AG08395 (cell line): ENCODE measurements at places on chromosomes 7 and 10.

GRCh38 chr7:115491744-115492380 is 538.7 kb downstream of the TFEC start:
- DNase-seq: no peak

- no peak for DNase-seq
These were observed 8.3 kb upstream of the SLC18A3 start for GRCh38 chr10:49601857-49602256.

- DNase-seq: no peak
These were observed 36.7 kb upstream of the SFTPD start for GRCh38 chr10:79985481-79986072.

GRCh38 chr7:65812281-65812680 is 60.6 kb upstream of the VKORC1L1 start:
- DNase-seq: peak; percentile 3

DNA sequence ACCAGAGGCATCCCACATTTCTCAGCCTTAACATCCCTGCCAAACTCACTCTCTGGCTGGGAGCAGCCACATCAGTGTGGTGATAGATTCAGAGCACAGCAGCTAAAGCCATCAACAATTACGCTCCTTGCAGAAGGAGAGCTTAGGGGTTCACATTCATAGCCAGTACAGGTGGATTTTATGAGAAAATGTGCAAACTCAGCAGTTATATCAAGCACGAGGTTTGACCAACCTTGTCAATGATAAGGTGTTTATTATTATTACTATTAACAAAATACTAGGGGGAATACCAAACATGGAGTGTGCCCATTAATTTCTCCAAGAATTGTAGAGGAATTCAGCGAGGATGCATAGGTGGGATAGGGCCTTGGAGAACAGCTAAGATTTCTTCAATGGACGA is 362.3 kb downstream of the WDR11 start:
- DNase-seq: no peak

DNA sequence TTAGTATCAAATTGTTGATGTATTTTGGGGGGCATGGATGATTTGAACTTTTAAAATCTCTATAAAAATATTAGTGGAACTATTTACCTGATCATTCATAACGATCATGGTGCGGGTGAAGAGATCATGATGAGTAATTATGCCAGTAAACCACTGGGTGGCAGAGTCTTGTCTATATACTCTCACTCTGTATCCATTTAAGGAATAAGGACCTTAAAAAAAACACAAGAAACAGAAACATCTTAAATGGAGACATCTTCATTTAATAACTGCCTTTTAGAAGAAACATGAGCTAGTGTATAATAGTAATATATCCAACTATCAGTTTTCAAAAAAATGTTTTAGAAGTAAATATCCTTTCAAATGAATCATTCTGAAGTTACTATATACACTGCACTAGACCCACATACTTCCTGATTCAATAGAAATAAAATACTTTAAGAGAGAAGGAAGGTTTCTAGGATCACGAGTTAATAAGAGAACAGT is 84.0 kb downstream of the NRBF2 start:
- peak; percentile 35 for DNase-seq

DNA sequence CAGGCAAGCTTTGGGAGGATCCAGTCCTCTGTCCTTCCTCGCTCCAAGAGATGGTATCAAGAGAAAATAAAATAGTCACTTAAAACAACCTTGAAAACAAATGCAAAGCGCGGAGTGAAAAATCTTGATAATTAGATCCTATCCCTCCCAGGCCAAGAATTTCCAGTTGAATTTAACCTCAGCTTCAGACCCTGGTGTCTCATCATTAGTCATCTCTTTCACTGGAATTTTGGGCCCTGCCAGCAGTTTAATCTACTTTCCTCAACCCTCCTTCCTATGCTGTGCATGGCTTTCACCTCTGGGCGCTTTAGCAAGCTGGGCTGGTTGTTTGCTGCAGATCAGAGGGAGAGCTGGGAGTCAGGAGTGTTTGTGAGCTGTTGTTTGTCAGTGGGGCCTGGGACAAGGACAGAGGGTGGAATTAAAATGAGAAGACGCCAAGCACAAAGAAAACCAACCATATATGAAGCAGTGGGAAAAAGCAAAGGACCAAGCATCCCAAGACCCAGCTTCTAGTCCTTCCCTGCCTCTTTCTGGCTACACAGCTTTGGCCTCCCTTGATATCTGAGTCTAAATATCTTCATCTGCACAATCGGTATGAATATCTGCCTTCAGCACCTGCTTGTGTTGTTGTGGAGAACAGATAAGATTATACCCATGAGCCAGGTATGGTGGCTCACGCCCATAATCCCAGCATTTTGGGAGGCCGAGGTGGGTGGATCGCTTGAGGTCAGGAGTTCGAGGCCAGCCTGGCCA is 13.5 kb downstream of the MYOF start:
- DNase-seq: peak; percentile 88

DNA sequence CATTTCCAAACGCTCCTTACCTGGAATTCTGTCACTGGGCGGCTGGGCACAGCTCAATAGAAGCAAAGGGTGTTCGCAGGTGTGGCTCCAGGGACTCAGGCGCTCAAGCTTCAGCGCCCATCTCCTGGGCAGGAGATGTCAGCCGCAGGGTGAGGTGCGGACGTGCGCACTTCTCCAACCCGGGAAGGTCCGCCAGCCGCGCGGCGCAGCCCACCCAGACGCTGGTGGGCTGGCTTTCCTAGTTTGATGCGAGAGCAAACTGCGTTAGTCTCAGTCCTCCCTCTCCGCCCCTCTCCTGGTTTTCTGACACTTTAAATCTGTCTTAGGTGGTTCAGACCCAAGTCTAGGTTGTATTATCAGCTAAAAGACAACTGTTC is 267 bp downstream of the CALCR start:
- no peak for DNase-seq

GRCh38 chr10:9800571-9800970 is 1217.1 kb upstream of the CELF2 start:
- DNase-seq: no peak

GRCh38 chr7:106717955-106718871 is 57.3 kb upstream of the CCDC71L start:
- peak; percentile 91 for DNase-seq

GRCh38 chr7:111558991-111559390 is 3.3 kb downstream of the IMMP2L start:
- no peak for DNase-seq

GRCh38 chr7:150938566-150938965 is 39.6 kb downstream of the KCNH2 start:
- DNase-seq: no peak

DNA sequence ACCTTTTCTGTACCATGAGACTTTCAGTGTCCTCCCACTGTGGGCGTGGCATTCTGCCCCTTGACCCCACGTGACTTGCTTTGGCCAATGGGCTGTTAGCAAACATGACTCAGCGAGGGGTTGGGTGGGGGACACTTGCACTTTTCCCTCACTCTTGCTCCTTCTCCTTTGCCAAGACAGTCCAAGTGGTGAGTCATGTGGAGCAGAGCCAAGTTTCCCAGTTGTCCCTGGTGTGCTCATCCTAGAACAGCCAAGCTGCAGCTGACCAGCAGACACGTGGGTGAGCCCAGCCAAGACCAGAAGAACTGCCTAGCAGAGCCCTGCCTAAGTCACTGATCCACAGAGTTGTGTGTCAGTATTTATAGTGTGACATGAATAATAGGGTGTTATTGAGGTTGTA is 82.8 kb upstream of the CPXM2 start:
- DNase-seq: no peak

- no peak for DNase-seq
These were observed 379.9 kb downstream of the SH2D4B start for GRCh38 chr10:80917636-80918035.

DNA sequence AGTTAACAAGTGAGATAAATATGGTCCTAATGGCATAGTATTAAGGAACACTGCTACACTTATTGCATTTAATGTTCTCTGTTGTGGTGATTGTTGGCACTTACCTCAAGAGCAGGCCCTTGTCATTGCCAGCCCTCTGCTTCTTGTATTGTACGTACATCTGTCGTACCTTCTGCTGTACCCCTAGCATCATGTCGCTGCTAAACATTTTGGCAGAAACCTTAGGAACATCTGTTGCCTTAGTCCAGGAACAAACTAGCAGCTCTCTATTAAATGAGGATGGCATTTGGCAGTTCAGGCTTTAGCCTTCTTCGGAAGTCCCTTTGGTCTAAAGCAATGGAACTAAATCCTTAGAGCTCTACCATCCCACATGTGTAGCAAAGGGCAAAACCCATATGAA is 47.6 kb downstream of the PRKG1 start:
- no peak for DNase-seq

DNA sequence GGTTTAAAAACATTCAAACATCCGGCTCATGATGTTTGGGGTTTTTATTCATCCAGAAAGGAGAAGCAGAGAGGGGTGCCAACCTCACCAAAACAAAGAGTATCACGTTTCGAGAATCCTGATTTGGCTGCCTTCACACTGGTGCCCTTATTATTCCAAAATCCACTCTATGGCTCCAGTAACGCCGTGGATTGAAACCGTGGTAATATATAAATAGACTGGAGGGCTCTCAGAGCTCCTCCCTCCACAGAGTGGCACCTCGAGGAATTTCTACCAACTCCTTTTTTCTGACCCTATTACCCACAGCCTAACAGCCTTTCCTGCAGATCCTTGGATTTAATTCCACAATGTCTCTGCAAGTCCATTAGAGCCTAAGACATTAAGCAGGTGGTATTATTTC is 353.6 kb downstream of the CRPPA start:
- no peak for DNase-seq

DNA sequence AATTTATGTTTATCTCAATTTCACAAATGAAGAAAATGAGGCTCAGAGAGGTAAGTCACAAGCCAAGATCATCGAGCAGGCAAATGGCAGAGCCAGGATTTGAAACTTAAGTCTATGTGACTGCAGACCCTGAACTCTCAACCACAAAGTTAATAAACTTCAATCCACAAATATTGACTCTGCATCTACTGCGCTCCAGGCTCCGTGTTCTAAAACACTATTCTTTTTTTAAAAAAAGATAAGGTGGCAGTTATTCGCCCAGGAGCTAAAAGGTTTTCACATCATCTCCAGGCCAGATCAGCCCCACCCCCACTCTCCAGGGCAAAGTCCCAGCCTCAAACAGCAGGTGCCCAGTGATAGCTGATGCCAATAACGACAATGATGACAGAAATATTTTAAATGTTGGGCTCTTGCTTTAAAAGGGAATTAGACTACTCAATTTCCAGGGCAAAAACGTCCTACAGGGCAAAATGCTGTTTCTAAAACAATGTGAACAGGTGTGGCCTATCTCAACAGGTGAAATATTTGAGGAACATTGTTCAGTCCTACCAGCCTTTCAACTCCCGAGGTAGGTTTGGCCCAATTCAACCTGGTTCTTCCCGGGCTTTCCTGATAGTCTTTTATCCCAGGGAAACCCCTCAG is 85.2 kb downstream of the SORBS1 start:
- no peak for DNase-seq
